Liver (tissue), 10 donors: ENCODE measurements at places on chromosomes 5 and 9.

GRCh38 chr5:3980156-3980555 is 384.5 kb downstream of the IRX1 start:
- no peak for DNase-seq

DNA sequence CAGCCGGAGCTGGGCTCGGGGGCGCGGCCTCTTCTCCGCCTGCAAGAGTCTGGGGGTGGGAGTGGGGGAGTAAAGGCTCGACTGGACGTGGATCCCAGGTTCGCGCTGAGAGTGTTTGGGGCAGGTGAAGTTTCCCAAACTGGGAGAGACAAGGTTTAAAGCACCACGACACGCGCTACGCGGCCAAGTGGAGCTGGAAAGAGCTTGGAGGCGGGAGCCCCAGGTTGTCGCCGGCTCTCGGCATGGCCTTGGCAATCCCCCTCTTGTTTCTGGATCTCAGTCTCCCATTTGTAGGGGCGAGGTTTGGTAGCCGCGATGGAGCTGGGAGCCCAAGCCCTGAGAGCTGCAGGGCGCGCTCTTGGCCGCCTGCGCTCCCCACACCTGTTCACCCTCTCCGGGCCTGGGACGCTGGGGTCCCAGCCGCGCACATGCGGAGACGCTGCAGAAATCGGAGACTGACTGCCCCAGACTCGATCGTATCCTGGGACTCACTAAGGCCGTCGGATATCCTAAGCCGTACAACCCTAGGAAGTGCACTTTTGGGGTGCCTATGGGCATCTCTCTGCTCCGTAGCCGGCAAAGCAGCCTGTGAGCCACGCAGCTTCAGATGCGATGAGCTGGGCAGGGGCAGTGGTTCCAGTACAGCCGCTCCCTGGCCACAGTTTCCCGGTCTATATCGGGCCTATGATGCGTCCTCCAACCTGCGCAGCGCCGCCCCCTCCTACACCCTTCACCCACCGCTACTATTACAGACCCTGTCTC is 937 bp downstream of the TMOD1 start:
- peak; percentile 57 for DNase-seq

- no peak for DNase-seq
These were observed at the start of gene MZB1 for GRCh38 chr5:139389701-139390638. Gene MZB1 (minus strand): TSS chr5:139389913. CDS start chr5:139389856, 57 bp downstream.

- DNase-seq = peak; percentile 40
These were observed 566 bp upstream of the FOCAD start for GRCh38 chr9:20683351-20684034.

DNA sequence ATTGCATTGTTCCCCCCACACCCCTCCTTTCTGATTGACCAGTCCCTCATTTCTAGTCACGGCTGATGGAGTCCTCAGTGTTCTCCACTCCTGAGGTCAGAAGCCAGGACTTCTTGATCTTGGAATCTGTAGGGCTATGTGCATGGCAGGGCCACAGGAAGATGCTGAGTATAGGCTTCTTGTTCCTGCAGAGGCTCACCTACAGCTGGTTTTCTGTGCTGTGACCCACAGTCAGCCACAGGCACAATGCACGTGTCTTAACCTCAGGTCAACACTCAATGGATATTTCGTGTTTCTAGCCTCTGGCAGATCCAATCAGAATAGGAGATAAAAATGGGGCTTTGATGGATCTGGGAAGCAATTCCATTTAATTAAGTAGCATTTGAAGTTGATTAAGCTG is 14.3 kb upstream of the CXCL14 start:
- peak; percentile 10 for DNase-seq

GRCh38 chr9:112914524-112914923 is 23.8 kb upstream of the SLC46A2 start:
- DNase-seq = no peak

DNA sequence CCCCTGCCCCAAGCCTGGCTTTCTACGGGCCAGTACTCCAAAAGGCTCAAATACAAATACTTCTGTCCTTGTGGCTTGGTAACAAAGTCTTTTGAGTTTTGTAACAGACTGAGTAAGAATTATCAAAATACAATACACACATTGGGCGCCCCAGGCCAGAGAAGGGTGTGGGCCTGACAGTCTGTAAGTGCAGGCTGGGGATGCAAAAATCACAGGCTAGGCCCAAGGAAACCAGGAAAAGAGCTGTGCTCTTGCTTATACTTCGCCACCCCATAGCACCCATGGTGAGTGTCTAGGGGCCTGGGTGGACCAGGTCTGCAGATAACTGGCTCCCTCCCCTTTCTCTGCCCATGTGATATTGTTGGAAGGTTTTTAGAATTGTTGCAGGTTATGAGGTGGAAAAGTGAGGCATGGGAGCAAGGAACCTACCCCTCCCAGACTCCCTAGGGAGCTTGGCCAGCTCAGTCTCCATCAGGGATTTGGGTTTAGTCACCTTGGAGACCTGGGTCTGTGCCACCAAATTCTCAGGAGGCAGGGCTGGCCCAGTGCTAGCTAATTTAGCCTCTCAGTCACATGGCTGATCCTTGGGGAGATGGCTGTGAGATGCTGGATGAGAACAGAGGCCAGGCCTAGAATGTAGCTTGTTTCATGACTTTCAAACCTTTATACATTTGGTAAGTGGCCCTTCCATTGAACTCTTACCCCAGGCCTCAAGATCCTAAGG is 72.9 kb downstream of the TARS1 start:
- DNase-seq = no peak

- DNase-seq = no peak
These were observed 34.6 kb downstream of the OXCT1 start for GRCh38 chr5:41835645-41836044.

- DNase-seq = no peak
These were observed 42.5 kb upstream of the SH3PXD2B start for GRCh38 chr5:172496671-172497371.

DNA sequence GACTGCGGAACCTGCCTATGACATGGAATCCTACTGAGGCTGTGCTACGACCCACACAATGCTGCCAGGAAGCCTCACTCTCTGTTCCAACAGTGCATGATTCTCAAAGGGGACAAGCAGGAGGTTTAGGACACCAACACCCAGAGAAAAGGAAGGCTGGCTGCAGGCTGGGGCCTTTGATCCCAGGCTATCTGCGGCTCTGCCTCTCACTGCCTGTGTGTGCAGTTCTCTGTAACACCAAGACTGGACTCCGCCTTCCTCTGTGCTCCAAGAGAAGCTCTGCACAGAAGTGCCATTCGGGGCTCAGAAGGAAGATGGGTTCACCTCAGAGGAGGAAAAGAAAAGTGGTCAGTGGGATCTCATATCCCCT is 20.5 kb downstream of the ANKH start:
- no peak for DNase-seq

DNA sequence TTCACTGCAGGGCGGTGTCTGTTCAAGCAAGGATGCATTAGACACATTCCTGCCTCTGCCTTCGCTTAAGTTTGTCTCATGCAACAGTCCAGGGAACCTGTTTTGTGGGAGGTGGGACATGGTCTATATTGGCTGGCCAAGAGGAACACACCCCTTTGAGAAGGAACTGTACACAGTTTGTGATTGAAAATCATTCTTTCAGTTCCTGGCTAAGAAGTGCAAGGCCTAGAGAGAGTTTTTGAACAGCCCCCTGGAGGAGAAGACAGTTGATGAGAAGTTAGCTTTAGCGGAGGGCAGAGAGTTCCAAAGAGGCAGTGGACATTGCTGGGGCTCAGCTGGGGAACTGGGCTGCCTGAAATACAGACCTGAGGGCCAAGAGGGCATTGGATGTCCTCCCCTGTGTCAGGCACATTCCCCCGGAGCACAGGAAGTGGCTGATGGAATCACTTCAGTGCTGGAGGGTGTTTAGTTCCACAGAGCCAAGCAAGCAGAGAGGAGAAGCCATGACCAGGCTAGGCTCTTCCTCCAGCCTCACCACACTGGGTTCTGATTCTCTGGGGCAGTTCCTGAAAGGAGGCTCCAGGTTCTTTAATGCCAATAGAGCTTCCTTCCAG is 66.6 kb downstream of the RGS3 start:
- no peak for DNase-seq

DNA sequence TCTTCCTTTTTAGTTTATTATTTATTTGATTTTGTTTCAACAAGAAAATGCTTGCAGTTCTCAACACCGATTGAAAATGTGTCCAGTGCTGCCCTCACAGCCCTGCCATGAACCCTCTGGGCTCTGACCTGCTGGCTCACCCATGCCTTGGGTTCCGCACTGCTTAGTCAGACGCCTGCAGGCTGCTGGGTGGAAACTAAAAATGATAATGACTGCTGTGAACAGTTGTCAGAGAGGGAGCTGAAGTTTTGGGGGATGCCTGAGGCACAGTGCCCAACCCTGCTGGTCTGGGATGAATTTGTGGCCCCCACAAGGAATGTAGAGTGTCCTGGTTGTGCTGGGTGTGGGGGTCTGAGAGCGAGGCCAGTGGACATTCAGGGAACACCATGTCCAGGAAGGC is 22.2 kb upstream of the CFAP157 start:
- DNase-seq = no peak

DNA sequence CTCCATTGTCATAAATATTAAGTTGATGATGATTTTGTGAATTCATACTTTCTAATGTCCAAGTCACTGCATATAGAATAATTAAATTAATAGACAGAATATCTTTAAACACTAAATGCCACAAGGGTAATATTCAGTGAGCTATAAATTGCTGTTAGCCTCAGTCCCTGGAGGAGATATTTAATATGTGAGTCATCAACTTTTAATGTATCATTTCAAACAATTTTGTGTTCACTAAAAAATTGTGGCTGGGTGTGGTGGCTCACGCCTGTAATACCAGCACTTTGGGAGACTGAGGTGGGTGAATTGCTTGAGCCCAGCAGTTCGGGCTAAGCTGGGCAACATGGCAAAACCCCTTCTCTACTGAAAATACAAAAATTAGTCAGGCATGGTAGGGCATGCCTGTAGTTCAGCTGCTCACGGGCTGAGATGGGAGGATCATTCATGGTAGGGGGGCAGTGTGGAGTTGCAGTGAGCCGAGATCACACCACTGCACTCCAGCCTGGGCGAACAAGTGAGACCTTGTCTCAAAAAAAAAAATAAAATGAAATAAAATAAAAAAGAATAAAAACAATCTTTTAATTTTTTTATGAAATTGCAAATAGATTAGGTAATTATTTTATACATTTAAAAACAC is 717.3 kb upstream of the CHD1 start:
- DNase-seq = no peak

- DNase-seq = no peak
These were observed 169.3 kb upstream of the PPP1R2B start for GRCh38 chr5:156680831-156681230.

GRCh38 chr9:82062245-82062644 is 73.7 kb downstream of the SPATA31D1 start:
- no peak for DNase-seq

DNA sequence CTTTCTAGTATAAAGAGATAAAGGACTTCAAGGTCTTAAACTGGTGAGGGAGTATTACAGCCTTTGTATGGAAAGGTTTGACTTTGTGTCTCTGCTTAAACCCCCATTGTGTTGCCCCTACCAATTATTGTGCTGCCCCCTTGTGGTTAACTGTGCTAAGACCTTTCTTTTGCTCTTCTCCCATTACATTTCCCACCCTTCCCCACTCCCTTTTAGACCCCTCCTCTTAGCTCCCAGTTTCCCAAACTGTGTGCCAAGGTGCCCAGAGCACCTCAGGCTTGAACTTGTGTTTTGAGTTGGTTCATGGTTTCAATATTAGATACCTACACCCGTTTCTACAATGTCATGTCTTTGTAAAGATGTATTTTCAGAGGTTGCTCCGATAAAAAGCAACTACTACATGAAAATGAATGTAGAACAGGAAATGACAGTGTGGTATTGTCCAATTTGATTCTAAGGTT is 2.9 kb downstream of the JAK2 start:
- peak; percentile 61 for DNase-seq

- no peak for DNase-seq
These were observed 2.2 kb downstream of the LMX1B start for GRCh38 chr9:126615791-126616447.

DNA sequence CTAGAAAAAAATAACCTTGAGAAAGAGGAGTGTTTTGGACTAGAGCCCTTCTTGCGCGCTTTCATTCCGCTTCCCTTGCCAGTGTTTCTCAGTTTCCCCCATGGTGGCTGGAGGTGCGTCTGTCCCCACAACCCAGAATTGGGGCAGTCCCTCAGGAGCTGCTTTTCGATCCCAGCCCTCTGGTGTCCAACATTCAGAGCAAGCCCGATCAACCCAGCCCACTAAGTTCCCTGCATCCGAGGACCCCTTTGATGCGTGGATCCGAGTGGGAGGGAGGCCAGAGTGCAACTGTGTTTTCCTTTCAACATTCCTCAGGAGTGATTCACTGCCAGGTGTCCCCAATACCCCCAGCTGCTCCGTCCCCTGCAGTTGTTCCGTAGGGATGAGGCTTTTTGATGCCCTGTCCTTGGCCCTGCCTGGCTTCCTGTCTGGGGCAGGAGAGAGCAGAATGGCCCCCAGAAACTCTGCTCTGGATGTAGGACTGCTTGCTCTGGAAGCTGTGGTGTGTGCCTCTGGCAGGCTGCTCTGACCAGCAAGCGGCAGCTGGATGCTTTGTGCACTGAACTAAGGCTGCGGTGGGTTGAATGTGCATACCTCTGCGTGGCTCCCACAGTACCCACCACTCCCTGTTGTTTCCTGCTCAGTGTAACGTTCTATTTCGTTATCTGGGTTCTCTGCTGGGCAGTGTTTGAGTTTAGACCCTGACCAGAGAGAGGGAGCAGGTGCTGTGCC is 117.5 kb downstream of the BOD1 start:
- DNase-seq = no peak

GRCh38 chr9:110371411-110372007 is 33.8 kb upstream of the TXNDC8 start:
- no peak for DNase-seq
